ENCODE measurements at places on chromosomes 4 and X.

- no peak for DNase-seq
These were observed 206.1 kb downstream of the PPP3CA start for GRCh38 chr4:101141230-101141629.

DNA sequence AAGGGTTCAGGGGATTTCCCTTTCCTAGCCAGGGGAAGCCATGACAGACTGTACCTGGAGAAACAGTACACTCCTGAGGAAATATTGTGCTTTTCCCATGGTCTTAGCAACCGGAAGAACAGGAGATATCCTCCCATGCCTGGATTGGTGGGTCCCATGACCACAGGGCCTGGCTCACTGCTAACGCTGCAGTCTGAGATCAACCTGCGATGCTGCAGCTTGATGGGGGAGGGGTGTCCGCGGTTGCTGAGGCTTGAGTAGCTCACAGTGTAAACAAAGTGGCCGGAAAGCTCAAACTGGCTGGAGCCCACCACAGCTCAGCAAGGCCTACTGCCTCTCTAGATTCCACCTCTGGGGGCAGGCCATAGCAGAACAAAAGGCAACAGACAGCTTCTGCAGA is 819.5 kb downstream of the TECRL start:
- no peak for DNase-seq

DNA sequence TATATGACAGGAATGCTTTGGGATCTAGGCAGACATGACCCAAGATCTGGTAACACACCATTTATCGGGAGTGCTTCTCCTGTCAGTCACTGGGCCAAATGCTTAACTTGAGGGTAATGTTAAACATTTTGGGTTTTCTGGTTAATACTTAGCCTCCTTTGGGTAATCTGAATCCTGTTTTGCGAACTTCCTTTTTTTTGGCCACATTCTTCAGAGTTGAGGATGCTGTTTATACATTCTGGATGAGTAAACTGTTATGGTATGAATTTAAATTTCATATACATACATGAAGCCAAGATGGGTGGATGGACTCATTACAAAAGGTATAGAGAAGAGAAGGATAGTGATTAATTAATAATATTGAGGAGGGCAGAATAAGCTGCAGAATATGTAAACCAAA is 36.1 kb downstream of the MID1IP1 start:
- DNase-seq, result no peak

DNA sequence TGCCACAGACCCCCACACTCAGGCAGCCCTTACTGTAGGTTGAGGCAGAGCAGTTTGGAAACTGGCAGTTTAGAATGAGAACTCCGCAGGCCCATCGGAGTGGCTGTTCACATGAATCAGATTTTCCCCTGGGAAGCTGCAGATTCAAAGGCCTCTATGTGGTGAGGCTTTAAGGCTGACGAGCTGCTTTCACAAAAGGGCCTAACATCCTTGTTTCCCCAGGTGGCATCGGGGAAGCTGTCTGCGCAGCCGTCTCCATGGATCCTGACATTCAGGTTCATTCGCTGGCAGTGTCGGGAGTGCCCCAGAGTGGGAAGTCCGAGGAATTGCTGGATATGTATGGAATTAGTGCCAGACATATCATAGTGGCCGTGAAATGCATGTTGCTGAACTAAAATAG is 33.7 kb downstream of the TKTL1 start:
- DNase-seq, result no peak

GRCh38 chr4:11729548-11729947 is 300.9 kb upstream of the HS3ST1 start:
- no peak for DNase-seq

DNA sequence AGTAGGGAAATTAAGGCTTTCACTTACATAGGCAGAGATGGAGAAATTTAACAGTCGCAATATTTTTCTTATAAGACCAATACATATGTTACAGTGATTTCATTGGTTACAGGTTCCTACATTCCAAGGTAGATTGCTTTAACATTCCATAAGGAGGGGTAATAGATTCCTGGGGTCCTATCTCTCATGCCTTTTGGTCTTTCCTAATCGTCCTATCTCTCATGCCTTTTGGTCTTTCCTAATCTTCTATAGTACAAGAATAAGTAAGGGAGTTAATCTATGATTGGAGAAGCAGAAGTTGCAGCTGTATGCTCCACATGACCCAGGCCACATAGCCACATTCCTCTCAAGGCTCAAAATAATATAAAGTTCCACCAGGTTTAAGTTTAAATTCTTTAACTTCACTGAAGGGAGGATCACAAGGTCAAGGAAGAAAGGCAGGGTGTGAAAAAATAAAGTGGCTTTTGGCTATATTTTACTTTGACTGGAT is 285.0 kb upstream of the BOD1L1 start:
- DNase-seq, result no peak

- no peak for DNase-seq
These were observed 32.8 kb downstream of the HDAC8 start for GRCh38 chrX:72539822-72540221.

DNA sequence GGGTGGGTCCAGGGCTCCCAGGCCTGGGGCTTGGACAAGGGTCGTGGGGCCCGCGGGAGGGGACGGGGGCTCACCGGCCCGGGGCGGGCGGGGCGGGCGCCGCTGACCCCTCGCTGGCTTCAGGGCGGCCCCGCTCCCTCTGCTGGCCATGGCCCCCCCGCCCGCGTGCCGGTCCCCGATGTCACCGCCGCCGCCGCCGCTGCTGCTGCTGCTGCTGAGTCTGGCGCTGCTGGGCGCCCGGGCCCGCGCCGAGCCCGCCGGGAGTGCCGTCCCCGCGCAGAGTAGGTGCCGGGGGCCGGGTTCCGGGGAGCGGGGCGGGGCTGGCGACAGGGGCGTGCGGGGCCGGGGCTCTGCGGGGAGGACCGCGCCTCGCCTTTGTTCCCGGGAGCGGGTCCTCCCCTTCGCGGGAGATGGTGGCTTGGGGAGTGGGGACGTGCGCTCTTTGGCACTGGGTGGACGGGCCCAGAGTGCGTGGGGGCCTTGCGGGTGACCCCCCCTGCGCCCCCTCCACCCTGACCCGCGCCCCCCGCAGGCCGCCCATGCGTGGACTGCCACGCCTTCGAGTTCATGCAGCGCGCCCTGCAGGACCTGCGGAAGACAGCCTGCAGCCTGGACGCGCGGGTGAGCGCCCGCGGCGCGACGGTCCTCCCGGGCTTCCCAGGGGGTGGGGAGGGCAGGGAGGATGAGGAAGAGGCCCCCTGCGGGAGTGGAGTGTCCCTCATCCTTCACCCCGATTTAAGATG is 16.8 kb upstream of the NAT8L start:
- DNase-seq, result no peak

DNA sequence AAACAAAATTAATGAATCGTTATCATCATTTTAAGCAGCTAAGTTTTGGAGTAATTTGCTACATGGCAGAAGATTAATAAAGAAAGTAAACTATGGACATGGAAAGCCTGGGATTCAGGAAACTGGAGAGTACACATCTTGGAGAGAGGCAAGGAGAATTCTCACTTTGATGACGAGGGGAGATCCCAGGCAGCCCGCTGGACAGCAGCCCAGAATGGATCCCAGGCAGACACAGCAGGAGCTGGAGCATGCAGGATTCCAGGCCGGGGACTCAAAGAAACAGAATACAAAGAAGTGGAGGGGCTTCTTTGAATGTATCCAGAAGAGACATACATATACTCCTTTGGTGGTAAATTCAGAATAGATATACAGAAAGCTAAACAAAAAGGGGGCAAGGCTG is 118.0 kb upstream of the ATP6AP2 start:
- DNase-seq, result no peak

DNA sequence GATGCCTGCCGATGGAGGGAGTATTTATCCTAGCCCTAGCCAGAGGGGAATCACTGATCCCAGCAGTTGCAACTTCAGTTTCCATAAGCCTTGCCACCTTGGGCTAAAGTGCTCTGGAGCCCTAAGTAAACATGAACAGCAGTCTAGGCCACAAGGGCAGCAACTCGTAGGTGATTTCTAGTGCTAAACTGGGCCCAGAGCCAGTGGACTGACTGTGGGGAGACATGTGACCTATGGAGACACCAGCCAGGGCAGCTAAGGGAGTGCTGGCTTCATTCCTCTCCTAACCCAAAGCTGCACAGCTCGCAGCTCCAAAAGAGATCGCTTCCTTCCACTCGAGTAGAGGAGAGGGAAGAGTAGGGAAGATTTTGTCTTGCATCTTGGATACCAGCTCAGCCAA is 120.8 kb upstream of the MAGEA10 start:
- no peak for DNase-seq

DNA sequence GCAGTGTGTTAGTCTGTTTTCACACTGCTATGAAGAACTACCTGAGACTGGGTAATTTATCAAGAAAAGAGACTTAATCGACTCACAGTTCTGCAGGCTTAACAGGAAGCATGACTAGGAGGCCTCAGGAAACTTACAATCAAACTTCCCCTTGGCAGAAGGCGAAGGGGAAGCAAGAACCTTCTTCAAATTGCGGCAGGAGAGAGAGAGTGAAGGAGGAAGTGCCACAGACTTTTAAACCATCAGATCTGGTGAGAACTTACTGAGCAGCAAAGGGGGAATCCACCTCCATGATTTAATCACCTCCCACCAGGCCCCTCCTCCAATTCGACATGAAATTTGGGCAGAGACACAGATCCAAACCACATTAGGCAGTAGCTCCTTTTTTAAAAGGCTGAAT is 59.2 kb upstream of the LEF1 start:
- DNase-seq, result no peak

- DNase-seq, result no peak
These were observed 37.6 kb downstream of the C4orf50 start for GRCh38 chr4:5980436-5981155.

DNA sequence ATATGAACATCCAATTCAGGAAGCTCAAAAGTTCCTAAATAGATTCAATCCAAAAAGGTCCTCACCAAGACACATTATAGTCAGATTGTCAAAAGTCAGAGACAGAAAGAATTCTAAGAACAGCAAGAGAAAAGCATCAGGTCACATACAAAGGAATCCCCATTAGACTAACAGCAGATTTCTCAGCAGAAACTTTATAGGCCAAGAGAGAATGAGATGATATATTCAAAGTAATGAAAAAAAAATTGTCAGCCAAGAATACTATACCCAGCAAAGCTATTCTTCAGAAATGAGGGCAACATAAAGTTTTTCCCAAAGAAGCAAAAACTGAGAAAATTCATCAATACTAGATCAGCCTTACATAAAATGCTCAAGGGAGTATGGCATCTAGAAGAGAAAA is 106.6 kb upstream of the SH3RF1 start:
- DNase-seq, result no peak

DNA sequence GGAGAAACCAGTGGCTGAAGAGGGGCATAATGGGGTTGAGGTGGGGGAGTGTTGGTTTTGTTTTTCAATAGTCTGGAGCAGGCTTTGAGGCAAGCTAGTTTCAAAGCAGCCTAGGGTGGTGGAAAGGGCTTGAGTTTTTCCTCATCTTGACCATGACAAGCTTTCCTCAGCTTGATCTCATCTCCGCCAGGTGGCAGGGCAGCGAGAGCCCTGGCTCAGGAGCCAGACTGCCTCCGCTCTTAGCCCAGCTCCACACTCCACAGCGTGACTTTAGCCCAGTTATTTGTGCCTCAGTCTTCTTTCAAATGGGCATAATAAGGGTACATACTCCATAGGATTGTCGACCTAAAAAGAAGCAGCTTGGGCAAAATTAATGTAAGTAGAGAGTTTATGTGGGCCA is 29.9 kb upstream of the SOWAHD start:
- DNase-seq, result no peak

GRCh38 chr4:80240976-80241375 is 25.5 kb upstream of the FGF5 start:
- no peak for DNase-seq

- DNase-seq, result no peak
These were observed 869 bp downstream of the TMEM184C start for GRCh38 chr4:147617841-147618691.

Data from H54 (cell line).